Esophagus squamous epithelium (tissue), 5 donors: ENCODE measurements at places on chromosomes 5 and 9.

- DNase-seq, result no peak
Observed at GRCh38 chr9:128805661-128806060, 12.6 kb upstream of the ENDOG start.

GRCh38 chr5:96408841-96409538 is 24.1 kb downstream of the PCSK1 start:
- DNase-seq, result no peak

DNA sequence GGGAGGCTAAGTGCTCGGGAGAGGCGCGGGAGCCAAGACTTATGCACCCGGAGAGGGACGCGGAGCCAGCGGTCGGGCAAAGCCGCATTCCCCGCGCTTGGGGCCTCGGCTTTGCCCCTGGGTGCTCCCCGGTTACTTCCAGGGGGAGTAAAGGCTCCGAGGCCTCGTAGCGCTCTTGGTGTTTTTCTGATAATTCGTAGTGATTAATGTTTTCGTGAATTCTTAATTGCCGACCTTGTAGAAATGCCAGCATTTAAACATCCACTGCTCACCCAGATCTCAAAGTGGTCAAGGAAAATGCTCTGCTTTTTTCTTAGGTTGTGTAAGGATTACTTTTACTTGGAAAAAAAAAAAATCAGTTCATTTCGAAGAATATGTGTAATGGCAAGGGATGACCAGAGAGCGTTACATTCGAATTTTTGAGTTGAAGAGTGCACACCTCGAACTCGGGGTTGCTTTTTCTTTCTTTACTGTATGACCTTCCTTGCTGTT is 654 bp upstream of the TUT7 start:
- no peak for DNase-seq

DNA sequence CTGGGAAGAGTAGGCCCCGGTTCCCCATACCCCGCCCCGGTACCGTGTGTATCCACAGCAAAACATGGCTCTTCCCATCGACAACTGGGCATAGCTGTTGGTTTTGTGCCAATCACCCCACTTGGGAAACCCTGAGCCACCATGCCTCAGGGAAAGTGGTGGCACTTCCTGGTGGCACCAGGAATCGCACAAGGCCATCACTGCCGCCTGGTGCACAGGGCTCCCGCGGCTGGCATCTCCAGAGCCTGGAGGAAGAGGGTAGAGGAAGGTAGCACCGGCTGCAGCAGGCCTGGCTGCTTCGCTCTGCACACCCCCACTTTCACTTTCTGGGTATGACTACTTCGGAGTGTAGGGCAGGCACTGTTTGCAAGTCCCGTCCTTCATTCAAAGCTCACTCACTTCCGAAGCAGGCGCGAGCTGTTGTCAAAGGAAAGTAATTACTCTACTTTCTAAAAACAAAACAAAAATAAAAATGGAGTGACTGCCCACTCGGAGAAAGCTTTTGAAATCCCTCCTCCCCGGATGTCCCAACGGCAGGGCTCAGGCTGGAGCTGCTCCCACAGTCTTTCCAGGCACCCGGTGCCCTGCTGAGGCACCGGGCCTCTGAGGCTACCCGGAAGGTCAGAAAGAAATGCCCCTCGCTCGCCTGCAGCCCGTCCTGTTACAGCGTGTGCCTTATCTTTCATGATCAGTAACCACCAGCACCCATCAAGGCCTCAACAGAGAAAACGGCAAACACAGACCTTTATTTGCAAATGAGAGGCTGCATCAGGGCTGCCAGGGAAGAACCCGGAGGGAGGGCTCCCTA is 2.0 kb downstream of the BRD3 start:
- DNase-seq, result no peak

- DNase-seq, result no peak
Observed at GRCh38 chr5:35598707-35599370, 18.8 kb upstream of the SPEF2 start.

DNA sequence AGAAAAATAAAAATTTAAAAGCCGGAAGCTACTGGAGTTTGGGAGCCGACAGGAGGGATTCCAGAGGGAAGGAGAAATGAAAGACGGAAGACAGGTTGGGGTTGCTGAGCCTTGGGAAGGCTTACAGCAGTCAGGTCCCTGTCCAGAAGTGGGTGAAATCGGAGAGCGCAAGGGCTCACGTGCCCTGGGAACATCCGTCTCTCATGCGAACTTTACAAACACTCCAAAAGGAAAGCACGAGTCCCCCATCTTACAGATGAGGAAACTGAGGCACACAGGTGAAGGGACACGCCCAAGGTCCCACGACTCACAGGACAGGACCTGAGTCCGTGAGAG is 347 bp upstream of the OLFML2A start:
- no peak for DNase-seq

GRCh38 chr9:7055171-7055903 is 297.6 kb downstream of the KDM4C start:
- DNase-seq, result no peak

- DNase-seq, result no peak
Observed at GRCh38 chr5:158140120-158140731, 281.3 kb upstream of the CLINT1 start.

GRCh38 chr5:110371725-110372041 is 354.8 kb downstream of the TMEM232 start:
- no peak for DNase-seq

DNA sequence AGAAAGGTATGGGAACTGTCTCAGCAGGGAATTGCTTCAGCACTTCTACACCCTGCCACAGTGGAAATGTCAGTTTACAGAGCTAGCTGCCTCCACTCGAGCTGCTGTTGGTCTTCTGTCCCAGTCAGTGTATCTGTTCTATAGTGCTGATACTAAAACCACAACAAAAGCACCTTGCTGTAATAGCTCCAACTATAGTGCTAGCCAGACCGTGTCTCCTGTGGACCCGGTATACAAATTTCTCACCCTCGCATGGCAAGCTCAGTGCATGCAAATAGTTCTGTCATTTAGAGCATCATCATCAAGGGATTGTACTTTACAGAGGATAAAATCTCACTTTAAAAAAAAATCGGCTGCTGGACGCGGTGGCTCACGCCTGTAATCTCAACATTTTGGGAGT is 51.5 kb upstream of the IQGAP2 start:
- no peak for DNase-seq

GRCh38 chr9:82987370-82988189 is 75.4 kb downstream of the RASEF start:
- no peak for DNase-seq

- DNase-seq, result no peak
Observed at GRCh38 chr5:10124287-10124686, 125.4 kb downstream of the ATPSCKMT start.

- no peak for DNase-seq
Observed at GRCh38 chr9:97445119-97445701, 33.3 kb downstream of the TDRD7 start.

- DNase-seq, result no peak
Observed at GRCh38 chr5:1447671-1448361, 2.6 kb upstream of the SLC6A3 start.

DNA sequence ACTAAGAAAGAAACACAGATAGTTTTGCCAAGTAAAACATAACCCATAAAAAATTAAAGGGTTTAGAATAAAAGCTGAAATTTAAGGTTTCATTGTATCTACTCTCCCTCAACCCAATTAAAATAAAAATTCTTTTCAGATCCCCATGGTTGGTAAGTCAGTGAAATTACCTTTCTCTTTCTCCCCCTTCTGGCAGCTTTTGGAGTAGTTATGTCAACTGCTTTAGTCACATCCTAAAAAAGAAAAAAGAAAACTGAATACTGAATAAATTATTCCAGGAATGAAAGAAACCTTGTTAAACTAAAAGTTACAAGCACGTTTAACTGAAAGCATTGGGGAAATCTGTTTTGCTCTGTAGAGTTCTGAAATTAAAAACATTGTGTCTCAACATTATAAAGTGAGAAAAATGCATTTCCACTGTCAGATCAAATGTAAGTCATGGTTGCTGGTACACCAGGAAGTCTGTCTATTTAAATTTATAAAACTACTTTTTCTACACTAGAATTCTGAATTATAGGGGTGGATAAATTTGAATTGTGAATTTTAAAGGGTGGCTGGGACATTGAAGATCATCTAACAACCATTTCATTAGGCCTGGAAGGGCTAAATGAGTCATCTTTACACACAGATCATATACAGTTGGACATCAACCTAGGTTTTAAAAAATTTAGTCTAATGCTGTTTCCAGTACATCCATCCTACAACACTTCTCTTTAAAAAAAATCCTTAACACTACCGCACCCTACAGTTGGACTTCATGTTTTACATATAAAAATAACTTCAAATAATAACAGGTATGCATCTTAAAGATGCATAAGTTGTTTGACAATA is 24.7 kb downstream of the PSIP1 start:
- no peak for DNase-seq

DNA sequence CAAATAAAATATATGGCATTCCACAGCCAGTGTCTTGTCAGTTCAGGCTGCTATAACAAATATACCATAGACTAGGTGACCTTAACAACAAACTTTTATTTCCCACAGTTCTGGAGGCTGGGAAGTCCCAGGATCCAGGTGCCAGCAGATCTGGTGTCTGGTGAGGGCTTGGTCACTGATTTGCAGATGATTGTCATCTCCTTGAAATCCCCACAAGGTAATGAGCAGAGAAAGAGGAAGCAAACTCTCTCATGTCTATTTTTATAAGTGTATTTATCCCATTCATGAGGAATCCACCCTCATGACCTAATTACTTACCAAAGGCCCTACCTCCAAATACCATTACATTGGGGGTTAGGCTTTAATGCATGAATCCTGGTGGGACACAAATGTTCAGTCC is 663.2 kb downstream of the TLR4 start:
- DNase-seq, result no peak

GRCh38 chr5:54981928-54982327 is 3.5 kb downstream of the ESM1 start:
- DNase-seq, result no peak

- no peak for DNase-seq
Observed at GRCh38 chr9:132878695-132879456, at the start of gene SPACA9. SPACA9 (plus strand) TSS chr9:132878898; CDS start chr9:132883948, 5,050 bp downstream.

GRCh38 chr9:6506571-6506970 is 93.6 kb downstream of the UHRF2 start:
- DNase-seq, result no peak
